ENCODE measurements at places on chromosomes 1 and 21.

DNA sequence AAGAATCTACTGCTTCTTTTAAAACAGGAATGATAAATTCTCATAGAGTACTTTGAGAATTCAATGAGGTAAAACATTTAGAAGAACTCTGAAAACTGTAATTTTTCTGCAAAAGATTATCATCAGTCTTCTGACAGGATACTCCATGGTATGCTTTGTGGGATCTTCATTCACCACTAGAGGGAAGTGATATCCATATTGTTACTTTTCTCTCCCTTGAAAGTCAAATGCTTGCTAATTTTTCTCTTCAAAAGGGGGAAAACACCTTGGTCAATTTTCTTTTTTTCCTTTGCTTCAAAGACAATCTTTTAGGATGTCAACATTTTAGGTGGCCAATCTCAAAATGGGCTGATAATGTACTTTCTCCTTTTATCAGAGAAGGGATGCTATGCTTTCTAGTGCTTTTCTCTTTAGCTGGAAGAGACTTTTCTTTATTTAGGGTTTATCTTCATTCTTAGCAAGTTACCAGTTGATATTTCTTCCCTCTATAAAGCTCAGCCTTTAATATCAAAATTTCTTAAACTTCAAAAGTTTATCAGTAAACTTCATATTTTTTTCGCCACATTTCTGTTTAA, 95.5 kb downstream of the NEGR1 start:
- DNase-seq, result no peak

- no peak for DNase-seq
These were observed 24.2 kb downstream of the RSPH1 start for GRCh38 chr21:42471716-42472330.

- no peak for DNase-seq
These were observed 82.1 kb downstream of the OLFM3 start for GRCh38 chr1:101914473-101915242.

DNA sequence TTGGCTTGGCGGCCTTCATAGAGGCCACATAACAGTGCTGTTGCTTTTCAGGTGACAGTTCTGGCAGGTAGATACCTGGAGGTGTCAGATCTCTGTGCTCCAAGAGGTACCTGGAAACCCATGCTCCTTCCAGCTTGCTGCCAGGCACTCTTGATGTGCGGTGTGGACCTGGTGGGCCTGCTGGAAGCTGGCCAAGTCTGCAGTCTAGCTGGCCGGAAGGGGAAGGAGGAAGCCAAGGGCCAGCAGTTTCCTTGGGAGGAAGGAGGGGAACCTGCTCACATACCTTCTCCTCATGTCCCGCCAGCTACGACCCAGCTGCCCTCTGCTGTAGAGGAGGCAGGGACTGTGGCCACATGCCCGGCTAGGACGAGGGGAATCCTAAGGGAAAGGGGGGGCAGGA, 166.4 kb upstream of the AJAP1 start:
- no peak for DNase-seq

DNA sequence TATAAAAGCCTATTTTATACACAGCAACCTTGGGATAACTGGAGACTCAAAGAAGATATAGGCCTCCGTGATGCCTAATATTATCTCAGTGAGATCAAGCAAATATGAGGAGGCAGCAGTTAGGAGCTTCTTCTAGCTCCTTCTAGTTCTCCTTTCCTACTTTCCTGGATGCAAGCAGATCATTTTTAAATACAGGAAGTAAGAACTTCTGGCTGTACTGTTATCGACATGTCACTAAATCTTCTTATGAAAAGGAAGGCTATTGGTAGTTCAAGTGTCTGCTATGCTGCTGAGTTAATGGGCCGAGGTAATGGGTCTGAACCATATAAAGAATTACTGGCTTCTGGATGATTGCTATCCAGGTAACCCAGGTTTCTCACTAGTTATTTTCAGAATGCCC, 15.9 kb downstream of the HSPA13 start:
- no peak for DNase-seq

DNA sequence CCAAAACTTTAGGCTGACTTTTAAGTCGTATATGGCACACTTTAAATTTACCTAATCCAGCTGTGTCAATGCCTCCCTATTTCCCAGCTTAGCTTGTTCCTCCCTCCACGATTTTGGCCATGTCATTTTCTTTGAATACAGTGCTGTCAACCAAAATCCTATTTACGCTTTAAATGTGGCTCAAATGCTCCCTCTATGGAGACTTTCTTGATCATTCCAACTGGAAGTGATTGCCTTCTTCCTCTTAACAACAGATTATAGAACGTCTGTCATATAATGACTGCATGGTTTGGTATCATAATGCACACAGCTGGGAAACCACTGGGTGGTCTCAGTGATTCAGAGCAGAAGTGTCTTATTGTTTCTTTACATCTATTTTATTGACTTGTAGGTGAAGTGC, 18.9 kb upstream of the BATF3 start:
- DNase-seq, result no peak

GRCh38 chr1:46490406-46490655, 695 bp downstream of the DMBX1 start:
- no peak for DNase-seq

DNA sequence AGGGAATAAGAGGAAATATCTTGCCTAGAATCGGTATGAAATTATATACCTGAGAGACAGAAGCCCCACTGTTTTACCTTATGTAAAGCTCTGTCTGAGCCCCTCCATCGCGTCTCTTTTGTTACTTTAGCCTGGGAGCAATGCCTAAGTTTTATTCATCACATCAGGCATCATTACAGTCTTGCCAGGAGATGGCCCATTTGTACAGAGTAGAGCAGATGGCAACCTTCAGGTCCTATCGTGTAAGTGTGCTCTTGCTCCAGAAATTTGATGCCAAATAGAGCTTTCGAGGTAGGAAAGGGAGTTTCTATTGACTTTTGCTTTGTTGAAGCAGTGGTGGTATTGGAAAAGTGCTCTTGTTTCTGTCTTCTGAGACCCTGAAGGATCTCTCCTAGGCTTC, 24.9 kb downstream of the CFAP126 start:
- no peak for DNase-seq

- no peak for DNase-seq
These were observed at the start of gene CTNNBIP1 for GRCh38 chr1:9910076-9910422. TSS of gene CTNNBIP1 (minus strand) at chr1:9910269. CDS start at chr1:9872064, 38,205 bp downstream.

DNA sequence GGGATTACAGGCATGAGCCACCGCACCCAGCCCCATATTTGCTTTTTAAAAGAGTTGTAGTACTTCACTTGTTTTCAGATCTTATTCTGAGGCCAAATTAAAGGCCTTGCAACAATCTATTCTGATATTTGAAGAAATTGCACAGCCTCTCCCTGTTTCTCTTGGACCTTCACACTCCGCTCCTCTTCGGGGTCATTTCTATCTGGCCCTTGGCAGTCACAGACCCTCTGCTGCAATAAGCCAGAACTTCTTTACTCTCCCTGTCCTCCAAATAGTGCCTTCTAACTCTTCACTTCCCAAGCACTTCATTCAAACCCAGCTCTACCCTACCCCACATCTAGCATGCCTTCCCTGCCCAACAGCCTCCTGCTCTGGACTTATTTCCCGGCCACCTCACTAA, 110.7 kb downstream of the LAMC2 start:
- DNase-seq, result no peak
